CD8-positive, alpha-beta memory T cell (primary cell): ENCODE measurements at places on chromosomes 11 and 22.

DNA sequence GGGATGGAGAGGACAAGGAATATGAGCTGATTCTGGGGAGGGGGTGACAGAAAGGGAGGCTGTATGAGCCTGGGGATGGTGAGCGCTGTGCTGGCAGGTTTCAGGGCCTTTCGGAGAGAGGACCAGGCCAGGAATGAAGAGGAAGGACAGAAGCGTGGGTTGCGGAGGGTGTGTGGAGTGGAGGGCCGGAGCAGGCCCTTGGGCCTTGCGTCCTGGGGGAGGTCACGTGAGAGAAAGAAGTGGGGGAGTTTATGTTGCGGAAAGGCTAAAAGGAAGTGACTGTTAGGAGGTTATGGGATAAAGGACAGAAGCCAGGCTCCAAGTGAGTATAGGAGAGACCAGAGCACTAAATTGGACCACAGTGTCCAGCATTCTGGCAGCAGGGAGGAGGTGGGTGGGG lies 17.5 kb downstream of the BCR start:
- no peak for DNase-seq
- H3K4me1 ChIP-seq, result peaks cover 16% of the 10 kb centered on the region
- H3K36me3 ChIP-seq, result peaks cover 4% of the 10 kb centered on the region
- peak overlapping the region; percentile 20 for H3K4me3 ChIP-seq
- H3K27ac ChIP-seq, result peak overlapping the region; percentile 78
- no peaks in the 10 kb centered on the region for H3K27me3 ChIP-seq

- DNase-seq, result no peak
- no peak overlapping the region for H3K4me3 ChIP-seq
- H3K27ac ChIP-seq, result no peak overlapping the region
- no peaks in the 10 kb centered on the region for H3K27me3 ChIP-seq
- H3K36me3 ChIP-seq, result no peaks in the 10 kb centered on the region
Measured at GRCh38 chr11:125303186-125303585, 138.6 kb downstream of the PKNOX2 start.

DNA sequence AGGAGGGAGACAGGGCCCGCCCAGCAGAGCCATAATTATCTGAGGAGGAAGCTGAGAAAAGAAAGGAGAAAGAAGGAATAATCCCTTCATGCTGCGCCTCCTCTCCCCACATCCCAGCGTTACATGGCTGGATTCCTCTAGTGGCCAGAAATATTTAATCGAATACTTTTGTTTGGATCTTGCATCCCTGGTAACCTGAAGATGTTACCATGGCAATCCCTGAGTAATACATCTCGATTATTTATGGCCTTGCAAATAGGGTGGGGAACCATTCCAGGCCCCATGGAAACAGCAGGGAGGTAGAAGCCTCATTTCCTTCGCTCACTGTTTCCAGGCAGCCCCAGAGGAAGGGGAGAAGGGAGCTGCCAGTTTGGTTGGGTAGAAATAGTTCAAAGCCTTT lies 357.7 kb downstream of the BUD13 start:
- no peak for DNase-seq
- H3K27me3 ChIP-seq, result no peaks in the 10 kb centered on the region
- H3K27ac ChIP-seq, result no peak overlapping the region

DNA sequence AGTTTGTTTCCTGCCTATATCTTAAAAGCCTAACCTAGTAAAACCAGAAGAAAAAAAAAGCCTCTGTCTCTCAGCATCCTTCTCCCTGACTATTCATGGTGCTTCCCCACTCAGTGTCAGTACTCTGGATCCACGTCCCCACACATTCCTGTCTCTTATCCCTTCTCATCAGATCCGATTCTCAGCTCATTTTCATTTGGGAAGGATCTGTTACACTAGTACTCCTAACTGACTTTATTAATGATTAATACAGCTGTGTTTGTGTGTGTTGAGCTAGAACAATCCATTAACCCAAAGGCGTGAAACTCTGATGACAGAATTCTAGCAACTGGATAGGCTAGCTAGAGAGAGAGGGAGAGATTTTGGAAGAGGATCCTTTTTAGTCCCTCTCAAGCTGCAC lies 1.5 kb downstream of the PRRG4 start:
- H3K4me1 ChIP-seq, result no peaks in the 10 kb centered on the region
- H3K27ac ChIP-seq, result no peak overlapping the region
- DNase-seq, result no peak
- H3K27me3 ChIP-seq, result peaks cover 6% of the 10 kb centered on the region

GRCh38 chr22:22043296-22044078 lies 60.9 kb upstream of the TOP3B start:
- no peaks in the 10 kb centered on the region for H3K4me1 ChIP-seq
- no peak for DNase-seq
- H3K27ac ChIP-seq, result no peak overlapping the region
- no peaks in the 10 kb centered on the region for H3K27me3 ChIP-seq

DNA sequence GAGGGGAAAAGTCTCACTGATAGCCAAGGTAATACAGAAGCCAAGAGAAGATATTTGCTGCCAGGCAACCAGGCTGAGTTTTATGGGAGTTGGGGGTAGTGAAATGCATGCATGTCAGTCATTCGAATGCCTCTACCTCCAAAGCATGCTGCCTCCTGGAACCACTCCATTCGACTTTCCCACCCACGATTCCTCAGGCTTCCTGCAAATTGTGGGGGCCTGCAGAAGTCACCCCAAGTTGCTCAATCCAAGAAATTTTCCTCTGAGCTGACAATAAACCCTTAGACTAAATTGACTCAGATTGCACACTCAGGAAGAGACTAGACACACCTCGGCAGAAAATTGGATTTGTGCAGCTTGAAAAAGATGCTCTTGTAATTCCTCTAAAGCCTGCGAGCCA lies 73.6 kb upstream of the GRK3 start:
- H3K27ac ChIP-seq, result no peak overlapping the region
- no peaks in the 10 kb centered on the region for H3K27me3 ChIP-seq
- H3K36me3 ChIP-seq, result no peaks in the 10 kb centered on the region
- H3K4me3 ChIP-seq, result no peak overlapping the region

DNA sequence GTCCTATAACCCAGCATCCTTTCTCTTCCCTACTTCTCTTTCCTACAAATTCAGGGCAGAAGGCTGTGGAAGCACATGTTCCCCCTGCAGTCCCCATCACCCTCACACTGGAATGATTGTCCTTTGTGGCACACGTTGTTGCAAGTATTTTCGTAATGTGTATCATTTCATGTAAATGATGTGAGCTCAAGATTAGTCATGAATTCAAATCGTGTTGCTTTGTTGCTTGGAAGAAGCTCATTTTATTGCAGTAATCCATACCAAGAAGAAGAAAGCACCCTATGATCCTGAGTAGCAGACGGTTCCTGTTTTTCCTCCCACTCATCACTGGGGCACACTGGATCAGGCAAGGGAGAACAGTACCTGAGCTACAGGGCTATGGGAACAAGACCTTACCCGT lies 173.4 kb downstream of the NCAM1 start:
- no peak overlapping the region for H3K27ac ChIP-seq
- H3K36me3 ChIP-seq, result no peaks in the 10 kb centered on the region
- H3K4me3 ChIP-seq, result no peak overlapping the region
- H3K27me3 ChIP-seq, result no peaks in the 10 kb centered on the region
- no peak for DNase-seq

DNA sequence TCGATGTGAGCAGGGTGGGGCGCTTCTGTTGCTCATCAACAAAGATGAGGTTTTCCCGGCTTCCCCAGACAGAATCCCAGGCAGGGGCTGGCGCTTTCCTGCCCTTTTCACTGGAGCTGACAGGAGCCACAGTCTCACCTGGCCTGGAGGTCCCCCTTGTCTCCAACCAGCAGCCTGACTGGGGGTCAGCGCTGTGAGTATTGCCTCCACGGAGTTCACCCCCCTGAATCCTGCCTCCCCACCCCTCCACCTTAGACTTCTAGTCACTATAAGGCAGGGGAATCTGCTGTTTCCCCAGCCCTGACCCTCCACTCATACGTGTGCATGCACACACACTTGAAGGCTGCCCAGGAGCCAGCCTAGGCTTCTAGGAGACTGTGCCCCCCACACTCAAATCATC lies 58.8 kb upstream of the LYVE1 start:
- no peak overlapping the region for H3K27ac ChIP-seq
- H3K4me1 ChIP-seq, result peaks cover 34% of the 10 kb centered on the region
- H3K4me3 ChIP-seq, result no peak overlapping the region
- no peaks in the 10 kb centered on the region for H3K27me3 ChIP-seq

DNA sequence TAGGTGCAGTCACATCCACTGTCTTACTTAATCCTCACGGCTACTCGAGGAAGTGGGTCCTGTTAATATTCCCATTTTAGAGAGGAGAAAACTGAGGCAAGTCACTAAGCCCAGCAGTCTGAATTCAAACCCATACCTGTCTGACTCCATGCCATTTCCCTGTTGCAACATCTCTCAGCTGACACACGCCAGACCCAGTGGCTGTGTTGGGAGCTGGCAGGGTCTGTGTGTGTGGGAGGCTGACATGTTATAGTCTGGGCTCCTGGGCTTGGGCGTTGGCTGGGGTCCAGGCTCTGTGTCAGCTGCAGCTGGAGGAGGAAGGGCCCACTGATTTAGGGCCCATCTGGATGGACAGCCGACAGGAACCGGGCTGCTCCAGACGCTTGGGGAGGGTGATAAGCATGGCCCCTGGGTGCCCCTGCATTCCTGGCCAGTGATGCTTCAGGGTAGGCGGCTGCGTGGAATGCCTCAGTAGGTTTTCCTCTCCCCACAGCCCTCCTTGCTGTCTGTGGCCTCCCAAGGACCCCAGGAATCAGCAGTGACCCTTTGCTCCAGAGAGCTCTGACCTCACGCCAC lies 562.5 kb downstream of the MN1 start:
- no peak overlapping the region for H3K4me3 ChIP-seq
- no peak overlapping the region for H3K27ac ChIP-seq
- no peaks in the 10 kb centered on the region for H3K36me3 ChIP-seq
- no peak for DNase-seq
- H3K27me3 ChIP-seq, result no peaks in the 10 kb centered on the region

DNA sequence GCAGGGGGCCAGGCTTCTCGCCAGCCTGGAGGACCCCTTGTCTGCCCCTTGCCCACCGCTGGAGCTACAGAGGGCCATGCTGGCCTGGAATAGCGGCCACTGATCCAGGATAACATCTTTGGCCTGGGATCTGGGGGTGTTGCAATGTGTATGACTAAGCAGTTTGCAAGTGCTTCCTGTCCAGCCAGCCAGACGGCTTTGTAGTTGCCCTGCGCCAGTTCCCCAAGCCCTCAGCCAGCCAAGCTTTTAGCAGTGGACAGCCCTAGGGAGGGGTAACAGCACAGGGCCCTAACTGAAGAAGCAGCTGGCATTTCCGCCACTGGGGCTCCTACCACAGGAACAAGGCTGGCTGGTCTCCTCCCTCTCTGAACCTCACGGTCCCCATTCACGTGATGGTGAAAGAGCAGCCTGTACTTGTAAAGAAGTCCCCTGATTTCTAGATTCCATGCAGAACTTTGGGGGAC lies 32.1 kb downstream of the UQCR10 start:
- H3K36me3 ChIP-seq, result peaks cover 68% of the 10 kb centered on the region
- H3K27ac ChIP-seq, result no peak overlapping the region
- no peaks in the 10 kb centered on the region for H3K4me1 ChIP-seq
- DNase-seq, result no peak

GRCh38 chr22:46827136-46827780 lies 64.8 kb downstream of the TBC1D22A start:
- no peak for DNase-seq
- H3K27ac ChIP-seq, result no peak overlapping the region
- H3K4me3 ChIP-seq, result no peak overlapping the region
- H3K27me3 ChIP-seq, result no peaks in the 10 kb centered on the region
- no peaks in the 10 kb centered on the region for H3K36me3 ChIP-seq

DNA sequence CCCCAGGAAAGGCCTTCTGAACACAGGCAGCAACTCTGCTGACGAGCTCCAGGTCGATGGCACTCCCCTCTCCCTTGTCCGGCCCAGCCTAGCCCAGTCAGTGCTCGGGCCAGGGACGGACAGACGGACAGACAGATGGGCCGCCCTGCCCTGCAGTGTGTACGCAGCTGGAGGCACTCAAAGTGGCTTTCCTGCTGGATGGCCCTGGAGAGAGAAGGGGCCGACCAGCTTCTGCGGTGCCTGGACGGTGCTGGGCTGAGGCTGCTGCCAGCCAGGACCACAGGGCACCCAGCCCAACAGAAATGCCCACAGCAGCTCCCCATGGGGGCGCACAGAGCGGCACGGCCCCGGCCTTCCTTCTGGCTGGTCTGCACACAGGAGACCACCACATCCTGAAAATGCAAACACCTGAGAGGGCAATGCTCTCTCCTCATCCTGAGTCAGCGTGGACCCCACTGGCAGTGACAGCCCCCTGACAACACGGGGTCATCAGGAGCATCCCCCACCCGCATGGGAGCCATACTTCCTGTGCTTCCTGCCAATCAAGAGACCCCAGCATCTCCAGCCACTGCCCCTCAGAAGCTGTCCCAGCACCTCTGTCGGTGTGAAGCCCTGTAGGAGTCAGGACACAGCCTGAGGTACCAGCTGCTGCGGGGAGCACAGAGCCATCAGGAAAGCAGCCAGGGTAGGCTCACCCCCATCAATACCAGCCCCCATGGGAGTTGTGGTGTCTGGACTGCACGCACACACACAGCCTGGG lies 692 bp upstream of the MOB2 start:
- no peaks in the 10 kb centered on the region for H3K36me3 ChIP-seq
- H3K27ac ChIP-seq, result no peak overlapping the region
- H3K4me1 ChIP-seq, result peaks cover 23% of the 10 kb centered on the region
- no peaks in the 10 kb centered on the region for H3K27me3 ChIP-seq
- H3K4me3 ChIP-seq, result no peak overlapping the region

DNA sequence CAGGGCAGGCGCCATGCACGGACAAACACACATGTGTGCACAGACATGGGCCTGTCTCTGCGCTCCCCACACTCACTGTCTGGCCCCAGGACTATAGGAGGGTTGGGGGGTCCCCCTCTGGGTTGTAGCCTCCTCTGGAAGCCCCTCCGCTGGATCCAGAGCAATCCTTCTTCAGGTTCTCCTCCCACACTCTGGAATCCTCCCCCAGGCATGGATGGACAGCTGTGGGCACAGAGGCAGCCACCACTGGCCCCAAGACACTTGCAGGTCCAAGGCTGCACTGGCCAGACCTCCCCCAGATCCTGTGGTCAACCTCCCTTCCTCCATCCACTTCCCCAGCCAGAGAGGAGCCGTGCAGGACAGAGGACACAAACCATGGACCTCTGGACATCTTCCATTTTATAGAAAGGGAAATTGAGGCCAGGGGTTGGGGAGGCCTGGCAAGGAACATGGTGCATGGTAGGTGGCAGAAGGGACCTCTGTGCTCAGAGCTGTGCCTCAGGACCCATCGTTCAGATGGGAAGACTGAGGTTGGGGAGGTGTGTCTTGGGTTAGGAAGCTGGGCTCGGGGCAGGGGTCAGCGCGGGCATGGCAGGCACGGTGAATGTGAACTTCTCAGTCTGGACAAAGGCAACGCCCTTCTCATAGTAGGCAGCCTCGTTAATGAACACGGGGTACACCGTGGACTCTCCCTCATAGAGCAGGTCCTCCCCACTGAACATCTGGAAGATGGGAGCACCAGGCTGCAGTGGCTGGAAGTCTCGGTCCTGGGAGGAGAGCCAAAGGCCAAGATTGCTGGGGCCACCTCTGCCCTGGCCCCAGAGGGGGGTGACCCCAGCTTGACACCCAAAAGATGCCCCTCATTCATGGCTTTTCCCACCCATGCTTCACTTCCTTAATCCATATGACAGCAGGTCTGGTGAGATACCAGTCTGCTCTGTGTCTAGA lies 2.9 kb upstream of the TBX10 start:
- H3K4me3 ChIP-seq, result no peak overlapping the region
- peaks cover 15% of the 10 kb centered on the region for H3K4me1 ChIP-seq
- H3K27ac ChIP-seq, result no peak overlapping the region
- H3K36me3 ChIP-seq, result no peaks in the 10 kb centered on the region
- no peaks in the 10 kb centered on the region for H3K27me3 ChIP-seq
